ENCODE measurements at places on chromosomes 5 and 9. TPM values are rescaled to one million over a fixed set of nuclear protein-coding genes. Genes with fewer than 3 reads are reported as not detected.

PPP3R2 gene
- not detected for polyA plus RNA-seq

RNF130 gene
- polyA plus RNA-seq, result 6.1 TPM

ZNF474 gene
- 0.06 TPM for polyA plus RNA-seq

PLAC8L1 gene
- 0.22 TPM for polyA plus RNA-seq

CNTNAP3 gene
- polyA plus RNA-seq, result 5.2 TPM

GCNT4 gene
- polyA plus RNA-seq, result 0.80 TPM

DMRTA1 gene
- 1.0 TPM for polyA plus RNA-seq

SPEF2 gene
- polyA plus RNA-seq, result 0.69 TPM

BNC2 gene
- polyA plus RNA-seq, result 1.6 TPM

SIGMAR1 gene
- polyA plus RNA-seq, result 68.5 TPM

DENND1A gene
- polyA plus RNA-seq, result 4.6 TPM

HBEGF gene
- 23.5 TPM for polyA plus RNA-seq

CCDC192 gene
- not detected for polyA plus RNA-seq

Measured in esophagus (tissue), 2 donors.